NCI-H2081 treated with DMSO at 0.1 percent for 48 hours (cell line): ENCODE measurements at places on chromosomes 5 and 9.

GRCh38 chr9:132894346-132894745, 15.6 kb downstream of the SPACA9 start:
- no peak for DNase-seq

DNA sequence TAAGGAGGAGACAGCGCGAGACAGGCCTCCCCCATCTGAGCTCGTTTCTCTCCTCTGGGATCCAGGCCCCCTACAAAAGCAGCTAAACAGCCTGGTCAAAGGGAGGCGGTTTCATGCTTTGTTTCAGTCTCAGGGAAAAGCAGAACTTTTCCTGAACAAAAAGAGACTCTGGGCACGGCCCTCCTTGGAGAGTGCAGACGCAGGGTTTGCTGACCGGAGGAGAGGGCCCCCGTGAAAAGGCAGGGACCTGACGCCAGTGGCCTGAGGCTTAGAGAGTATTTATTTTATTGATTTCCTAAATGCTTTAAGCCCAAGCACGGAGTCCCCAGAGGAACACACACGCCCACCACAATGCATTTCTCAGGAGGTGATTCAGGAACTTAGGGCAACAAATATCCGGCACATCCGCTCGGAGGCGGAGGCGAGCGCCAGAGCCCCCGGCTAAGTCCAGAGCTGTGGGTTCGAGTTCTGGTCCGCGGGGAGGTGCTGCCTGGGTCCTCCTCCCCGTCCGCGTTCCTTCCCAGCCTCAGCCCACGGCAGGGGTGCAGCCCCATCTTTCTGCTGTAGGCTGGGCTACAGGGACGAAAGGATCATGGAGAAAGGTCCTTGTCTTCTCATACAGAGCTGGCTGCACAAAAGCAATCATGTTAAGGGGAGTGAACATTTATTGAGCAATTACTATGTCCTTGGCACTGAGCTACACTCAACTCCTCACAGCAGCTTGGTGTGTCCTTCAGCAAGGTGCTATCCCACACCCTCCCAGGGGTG, 40.0 kb downstream of the PTGES start:
- DNase-seq = no peak

GRCh38 chr5:180179442-180180420, 29.3 kb downstream of the RASGEF1C start:
- no peak for DNase-seq

DNA sequence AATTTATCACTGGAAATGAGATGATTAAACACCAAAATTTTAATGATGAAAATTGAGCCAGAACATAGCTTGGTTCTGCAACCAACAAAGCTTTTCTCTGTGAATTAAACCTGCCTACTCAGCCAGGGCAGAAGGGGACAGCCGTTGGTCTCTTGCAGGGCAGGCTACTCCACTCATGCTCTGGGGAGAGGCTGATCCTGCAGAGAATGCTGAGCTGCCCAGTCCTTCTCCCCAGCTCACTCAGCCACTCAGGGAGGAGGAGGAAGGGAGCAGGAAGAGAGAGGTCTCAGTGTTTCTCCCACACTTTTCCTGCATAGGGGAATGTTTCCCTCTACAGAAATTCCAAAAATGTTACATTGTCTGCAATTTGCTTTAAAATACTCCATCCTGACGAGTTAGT, 40.4 kb upstream of the HMHB1 start:
- no peak for DNase-seq

DNA sequence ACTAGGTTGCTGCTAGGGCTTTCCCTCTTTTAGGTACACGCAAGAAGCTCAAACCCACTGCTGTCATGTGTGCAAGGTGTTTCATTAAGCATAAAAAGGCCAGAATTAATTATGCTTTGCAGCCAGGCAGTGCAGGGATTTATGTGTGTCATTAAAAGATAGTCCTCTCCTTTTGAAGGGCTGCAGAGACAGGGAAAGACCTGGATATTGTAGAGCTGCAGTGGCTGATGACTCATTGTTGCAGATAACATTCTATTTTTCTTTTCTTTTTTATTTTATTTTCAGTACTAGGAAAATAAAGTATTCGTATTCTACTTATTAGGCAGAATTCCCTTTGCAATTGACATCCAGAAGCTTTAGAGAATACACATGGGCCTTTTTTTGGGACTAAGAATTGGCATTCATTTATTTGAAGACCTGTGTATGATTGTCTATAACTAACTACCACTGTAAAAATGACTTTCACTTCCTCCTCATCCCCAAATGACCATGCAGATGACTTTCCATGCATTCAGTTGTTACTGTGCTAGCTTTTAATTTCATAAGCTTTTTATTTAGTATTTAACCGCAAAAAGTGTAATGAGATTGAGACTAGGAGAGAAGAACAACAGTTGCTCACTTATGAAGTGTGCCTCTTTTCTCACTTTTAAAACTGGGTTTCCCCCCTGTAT, 113.0 kb downstream of the PAM start:
- DNase-seq = no peak

DNA sequence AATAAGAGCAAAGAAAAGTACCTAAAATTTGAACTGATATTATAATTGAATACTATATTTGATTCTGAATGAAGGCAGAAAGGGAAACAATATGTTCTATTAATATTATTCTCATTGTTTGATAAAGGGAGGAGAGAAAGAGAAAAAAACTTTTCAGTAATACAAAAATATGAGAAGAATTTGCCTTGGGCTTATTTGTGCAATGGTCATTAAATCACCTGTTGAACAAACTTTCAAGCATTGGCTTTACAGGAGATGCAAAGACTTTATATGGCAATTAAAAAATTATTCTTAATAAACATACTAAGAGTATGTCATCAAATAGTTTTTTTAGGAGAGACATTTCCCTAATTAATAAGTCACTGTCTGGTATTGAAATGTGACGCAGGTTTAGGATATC, 85.0 kb downstream of the CSNK1G3 start:
- DNase-seq = no peak

DNA sequence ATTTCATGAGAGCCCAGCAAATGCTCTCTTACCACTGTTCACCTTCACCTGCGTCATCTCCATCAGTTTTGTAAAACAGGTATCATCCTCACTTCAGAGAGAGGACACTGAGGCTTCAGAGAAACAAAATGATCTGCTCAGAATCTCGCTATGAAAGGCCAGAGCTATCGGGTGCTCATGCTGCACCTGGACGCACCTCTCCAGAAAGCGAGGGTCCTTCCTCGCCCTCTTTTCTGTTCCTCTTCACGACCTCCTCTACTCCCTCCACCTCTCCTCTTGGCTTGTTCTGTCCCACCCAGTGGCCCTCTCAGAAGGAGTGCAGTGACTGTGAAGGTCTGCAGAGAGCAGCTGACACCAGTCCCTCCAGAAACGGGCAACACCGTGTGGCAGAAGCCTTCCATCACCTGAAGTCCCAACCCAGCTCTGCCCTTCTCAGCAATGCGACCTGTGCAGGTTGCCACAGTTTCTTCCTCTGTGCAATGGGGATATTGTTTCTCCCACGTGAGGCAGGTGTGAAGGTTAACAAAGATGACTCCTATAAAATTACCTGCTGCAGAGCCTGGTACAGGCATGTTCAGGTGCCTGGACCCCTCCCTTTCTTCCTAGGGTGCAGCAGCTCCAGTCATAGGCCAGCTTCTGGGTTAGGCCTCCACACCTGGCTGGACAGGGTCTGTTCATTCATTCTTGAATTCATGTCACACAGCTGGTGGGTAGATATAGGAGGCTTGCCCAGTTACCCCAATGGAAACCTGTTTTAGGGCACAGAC, 45.3 kb upstream of the ANGPTL2 start:
- DNase-seq = no peak

GRCh38 chr9:124313940-124314339, 56.2 kb downstream of the NEK6 start:
- DNase-seq = no peak

GRCh38 chr5:54146916-54147315, 163.5 kb downstream of the ARL15 start:
- DNase-seq = no peak

DNA sequence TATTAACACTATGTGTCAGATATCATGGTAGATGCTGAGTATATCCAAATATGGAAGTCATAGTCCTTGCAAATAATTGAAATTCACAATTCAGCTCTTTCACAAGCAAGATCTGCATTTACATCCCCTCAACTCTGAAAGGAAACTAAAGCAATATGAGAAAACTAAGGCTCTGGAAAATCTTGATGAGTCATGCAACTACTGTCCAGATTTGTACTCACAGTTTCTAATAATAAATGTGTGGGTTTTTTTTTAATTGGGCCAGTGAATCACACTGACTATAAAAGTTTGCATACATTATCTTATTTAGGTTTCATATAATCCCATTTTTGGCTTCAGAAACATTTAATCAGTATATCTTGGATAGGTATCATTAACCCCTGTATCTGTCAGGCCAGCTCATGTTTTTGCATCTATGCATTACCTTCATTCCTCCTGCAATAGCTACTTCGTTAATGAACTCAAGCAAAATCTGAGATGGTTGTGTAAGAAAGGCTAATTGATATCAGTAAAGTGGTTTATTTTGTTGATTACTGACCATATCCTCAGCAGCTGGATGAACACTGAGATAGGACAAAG, 58.7 kb upstream of the PRR16 start:
- DNase-seq = no peak

DNA sequence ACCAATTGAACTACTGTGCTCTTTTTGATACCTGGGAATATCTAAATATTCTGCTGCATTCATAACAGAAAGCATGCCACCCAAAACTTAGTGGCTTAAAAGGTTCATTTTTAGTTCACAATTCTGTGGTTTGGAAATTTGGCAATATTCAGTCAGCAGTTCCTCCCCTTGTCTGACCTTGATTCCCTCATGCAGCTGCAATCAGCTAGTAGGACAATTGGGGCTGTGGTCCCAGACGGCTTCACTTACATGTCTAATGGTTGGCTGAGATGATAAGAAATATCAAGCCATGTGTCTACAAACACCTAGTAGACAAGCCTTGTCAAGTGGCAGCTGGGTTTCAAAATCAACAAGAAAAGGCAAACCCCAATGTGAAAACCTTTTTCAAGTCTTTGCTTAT, 51.3 kb downstream of the ANXA1 start:
- DNase-seq = no peak

DNA sequence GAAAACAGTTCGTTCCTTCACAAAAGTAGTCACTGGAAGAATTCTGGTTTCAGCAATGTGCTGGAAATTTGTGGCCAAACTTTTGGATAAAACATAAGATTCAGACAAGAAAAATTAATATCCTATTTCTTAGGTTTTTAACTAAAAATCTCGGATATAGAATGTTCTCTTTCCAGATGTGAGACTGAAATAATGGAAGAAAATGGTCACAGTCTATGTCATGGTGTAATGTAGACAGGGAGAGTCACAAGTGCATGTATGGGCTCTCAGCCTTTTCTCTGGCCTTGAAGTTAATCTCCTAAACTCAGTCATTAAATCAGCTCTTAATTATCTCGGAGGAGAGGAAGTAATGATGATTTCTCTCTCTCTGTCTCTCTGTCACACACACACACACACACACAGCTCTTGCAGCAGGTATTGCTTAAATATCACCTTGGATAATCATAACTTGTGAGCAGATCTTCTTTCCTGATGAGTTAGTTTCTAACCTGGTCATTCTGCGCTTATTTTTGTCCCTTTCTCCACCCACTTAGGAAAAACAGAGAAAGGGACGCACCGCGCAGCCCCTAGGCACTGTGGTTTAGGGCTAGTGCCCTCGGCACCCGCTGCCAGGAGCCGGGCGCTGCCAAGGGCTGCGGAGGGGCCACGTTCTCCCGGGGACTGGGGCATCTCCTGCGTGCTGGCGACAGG, 672 bp upstream of the ITGA2 start:
- DNase-seq = no peak

DNA sequence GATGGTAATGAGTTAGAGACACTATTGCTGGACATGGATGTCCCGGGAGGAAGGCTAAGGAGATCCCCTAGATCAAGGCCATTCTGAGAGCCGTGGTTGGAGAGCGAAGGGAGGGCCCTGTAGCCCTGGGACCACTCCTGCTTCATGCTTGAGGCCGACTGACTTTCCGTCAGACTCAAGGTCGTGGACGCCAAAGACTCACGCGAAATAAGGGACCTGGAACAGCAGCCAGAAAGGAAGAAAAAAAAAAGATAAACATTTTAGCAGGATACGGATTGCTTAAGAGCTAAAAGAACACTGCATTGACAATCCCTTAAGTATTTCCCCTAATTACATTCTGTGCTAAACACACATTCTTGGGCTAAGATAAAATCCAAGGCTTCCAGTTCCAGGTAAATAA, 181.2 kb downstream of the GLIS3 start:
- DNase-seq = no peak
